Uterus (tissue), 4 donors: ENCODE measurements at places on chromosomes 12 and 14. TPM values are rescaled to one million over a fixed set of nuclear protein-coding genes. Genes with fewer than 3 reads are reported as not detected.

The KRT78 gene
- not detected for total RNA-seq

The TEX52 gene
- total RNA-seq = not detected

The PLCZ1 gene
- total RNA-seq = not detected

The CBLN3 gene
- total RNA-seq = 3.3 TPM

The CCDC77 gene
- 17.5 TPM for total RNA-seq

The PLD4 gene
- total RNA-seq = 10.9 TPM

DNA sequence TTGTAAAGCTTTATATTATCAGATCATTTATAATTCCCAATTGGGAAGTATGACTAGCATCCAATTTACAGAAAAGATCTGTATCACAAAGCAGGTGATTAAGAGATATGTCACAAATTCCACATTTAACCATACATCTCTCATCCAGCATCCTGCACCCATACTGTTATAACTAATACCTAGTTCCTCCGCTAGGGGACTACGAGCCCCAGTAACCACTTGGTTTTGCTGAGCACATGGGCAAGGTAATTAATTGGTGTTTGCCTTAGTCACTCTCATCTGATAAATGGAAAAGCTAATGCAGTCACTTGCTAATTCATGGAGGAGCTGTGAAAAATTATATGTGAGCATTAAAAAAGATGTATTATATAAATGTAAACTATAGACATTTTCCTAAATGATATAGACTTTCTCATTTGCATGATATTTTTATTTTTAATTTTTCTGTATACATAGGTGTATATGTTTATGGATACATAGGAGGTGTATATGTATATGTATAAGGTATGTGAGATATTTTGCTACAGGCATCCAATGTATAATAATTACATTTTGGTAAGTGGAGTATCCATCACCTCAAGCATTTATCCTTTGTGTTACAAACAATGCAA lies 1031.8 kb downstream of the GALC start:
- H3K27ac ChIP-seq = no peak overlapping the region
- H3K36me3 ChIP-seq = no peaks in the 10 kb centered on the region
- H3K4me3 ChIP-seq = no peak overlapping the region
- no peaks in the 10 kb centered on the region for H3K4me1 ChIP-seq
- H3K27me3 ChIP-seq = no peaks in the 10 kb centered on the region

DNA sequence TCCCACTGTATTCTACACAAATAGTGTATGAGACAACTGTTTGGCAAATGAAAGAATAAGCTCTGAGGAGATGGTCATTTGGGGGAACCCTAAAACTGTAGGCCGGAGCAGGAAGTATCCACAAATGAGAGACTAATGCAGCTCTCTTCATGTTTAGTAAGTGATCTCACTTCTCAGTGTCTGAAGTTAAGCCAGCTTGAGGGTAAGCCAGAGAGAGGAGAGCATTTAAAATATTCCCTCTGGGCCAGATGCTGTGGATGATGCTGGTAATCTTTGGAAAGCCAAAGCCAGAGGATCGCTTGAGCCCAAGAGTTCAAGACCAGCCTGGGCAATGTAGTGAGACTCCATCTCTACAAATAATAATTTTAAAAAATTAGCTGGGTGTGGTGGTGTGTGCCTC lies 130.6 kb upstream of the SINHCAF start:
- no peaks in the 10 kb centered on the region for H3K4me1 ChIP-seq
- H3K4me3 ChIP-seq = no peak overlapping the region
- H3K27me3 ChIP-seq = no peaks in the 10 kb centered on the region
- H3K27ac ChIP-seq = no peak overlapping the region
- no peaks in the 10 kb centered on the region for H3K36me3 ChIP-seq
- no peak for DNase-seq

DNA sequence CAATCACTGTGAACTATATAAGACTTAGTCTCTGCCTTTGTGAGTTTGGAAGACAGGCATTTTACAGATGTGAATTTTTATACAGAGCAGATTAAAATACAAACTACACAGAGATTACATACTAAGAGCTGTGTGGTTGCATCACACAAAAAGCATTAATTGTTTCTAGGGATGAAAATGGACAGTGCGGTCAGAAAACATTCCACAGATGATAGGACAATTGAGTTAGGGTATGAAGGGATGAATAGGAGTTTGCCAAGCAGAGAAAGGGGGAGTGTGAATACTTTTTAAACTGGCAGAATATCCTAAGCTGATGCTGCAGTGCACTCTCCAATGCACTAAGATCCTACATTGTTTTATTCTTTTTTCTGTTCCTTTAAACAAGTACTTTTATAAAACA lies 345.8 kb downstream of the VRK1 start:
- no peak overlapping the region for H3K27ac ChIP-seq
- H3K4me1 ChIP-seq = no peaks in the 10 kb centered on the region
- H3K36me3 ChIP-seq = no peaks in the 10 kb centered on the region

DNA sequence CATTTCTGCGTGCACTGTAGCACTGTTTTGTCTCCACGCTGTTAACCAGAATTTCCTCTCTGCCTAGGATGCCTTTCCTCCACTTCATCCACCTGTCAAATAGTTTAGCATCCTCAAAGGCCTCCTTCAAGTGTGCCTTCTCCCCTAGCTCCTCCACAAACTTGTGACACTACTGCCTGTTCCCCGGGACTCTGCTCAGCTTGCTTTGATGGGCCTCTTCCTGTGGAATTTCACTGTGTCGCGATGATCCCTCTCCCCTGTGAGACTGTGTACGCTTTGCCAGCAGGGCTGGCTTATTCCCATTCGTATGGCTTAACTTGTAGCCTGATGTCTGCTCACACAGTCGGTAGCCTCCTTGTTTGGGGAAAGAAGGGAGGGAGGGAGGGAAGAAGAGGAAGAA lies 426.8 kb downstream of the VRK1 start:
- no peak overlapping the region for H3K4me3 ChIP-seq
- no peak for DNase-seq
- H3K27ac ChIP-seq = no peak overlapping the region
- no peaks in the 10 kb centered on the region for H3K4me1 ChIP-seq

- no peak for DNase-seq
- no peaks in the 10 kb centered on the region for H3K27me3 ChIP-seq
- H3K36me3 ChIP-seq = no peaks in the 10 kb centered on the region
- H3K4me1 ChIP-seq = no peaks in the 10 kb centered on the region
Measured at GRCh38 chr14:83172363-83172762, 1638.7 kb upstream of the SEL1L start.

DNA sequence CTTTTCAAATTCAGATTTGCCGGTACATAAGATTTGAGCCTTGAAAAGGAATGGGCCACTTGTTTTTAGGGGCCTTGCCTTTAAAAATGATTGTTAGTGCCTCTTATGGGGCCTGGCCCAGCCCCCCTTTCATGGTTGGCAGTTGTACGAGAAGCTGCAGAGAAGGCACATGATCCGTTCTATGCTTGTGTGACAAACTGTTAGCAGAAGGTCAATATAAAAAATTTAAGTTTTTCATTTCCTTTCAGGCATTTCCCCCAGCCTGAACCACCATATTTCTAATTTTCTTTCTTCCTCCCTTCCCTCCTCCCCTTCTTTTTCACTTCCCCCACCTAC lies 119.1 kb downstream of the PLXNC1 start:
- H3K27ac ChIP-seq = peak overlapping the region; percentile 83
- no peak overlapping the region for H3K4me3 ChIP-seq
- DNase-seq = peak; percentile 41
- H3K4me1 ChIP-seq = peaks cover 8% of the 10 kb centered on the region
- no peaks in the 10 kb centered on the region for H3K36me3 ChIP-seq

DNA sequence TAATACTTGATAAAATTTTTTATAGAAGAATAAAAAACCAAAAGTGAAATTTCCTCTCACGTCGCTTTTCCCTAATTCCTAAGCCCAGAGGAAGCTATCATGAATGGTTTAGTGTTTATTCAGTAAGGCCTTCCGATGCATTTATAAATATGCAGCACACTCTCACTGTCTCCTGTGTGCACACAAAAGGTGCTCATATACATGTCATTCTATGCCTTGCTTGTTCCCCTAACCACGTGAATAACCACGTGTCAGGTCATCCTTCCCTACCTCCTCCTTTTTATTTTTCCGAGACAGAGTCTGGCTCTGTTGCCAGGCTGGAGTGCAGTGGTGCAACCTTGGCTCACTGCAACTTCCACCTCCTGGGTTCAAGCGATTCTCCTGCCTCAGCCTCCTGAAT lies 29.6 kb downstream of the PIGH start:
- no peak for DNase-seq
- no peaks in the 10 kb centered on the region for H3K36me3 ChIP-seq
- no peaks in the 10 kb centered on the region for H3K4me1 ChIP-seq
- H3K27me3 ChIP-seq = no peaks in the 10 kb centered on the region
- no peak overlapping the region for H3K27ac ChIP-seq

- no peak for DNase-seq
- H3K4me3 ChIP-seq = no peak overlapping the region
- no peaks in the 10 kb centered on the region for H3K27me3 ChIP-seq
Measured at GRCh38 chr12:3277306-3277943, 200.2 kb downstream of the TSPAN9 start.

DNA sequence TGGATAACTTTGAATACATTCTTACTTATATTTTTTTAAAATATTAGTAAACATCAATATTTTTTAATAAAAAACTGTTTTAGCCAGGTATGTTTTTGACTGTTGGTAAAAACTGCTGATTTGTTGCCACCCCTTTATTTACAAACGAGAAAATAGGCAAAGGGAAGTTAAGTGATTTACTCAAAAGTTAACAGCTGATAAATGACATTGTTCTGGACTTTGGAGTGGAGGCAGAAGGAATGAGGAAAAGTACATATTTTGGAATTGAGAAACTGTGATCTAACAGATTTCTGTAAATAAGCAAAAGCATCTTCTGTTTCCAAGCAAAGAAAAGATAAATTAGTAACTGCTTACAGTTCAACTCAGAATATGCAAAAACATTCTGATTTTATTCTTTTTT lies 4.5 kb downstream of the AP5M1 start:
- H3K27ac ChIP-seq = no peak overlapping the region
- H3K36me3 ChIP-seq = no peaks in the 10 kb centered on the region
- peaks cover 6% of the 10 kb centered on the region for H3K4me1 ChIP-seq
- H3K4me3 ChIP-seq = no peak overlapping the region
- no peaks in the 10 kb centered on the region for H3K27me3 ChIP-seq

GRCh38 chr12:53752621-53753020 lies 842 bp upstream of the CISTR start:
- H3K4me1 ChIP-seq = no peaks in the 10 kb centered on the region
- no peaks in the 10 kb centered on the region for H3K36me3 ChIP-seq
- H3K27me3 ChIP-seq = no peaks in the 10 kb centered on the region
- no peak overlapping the region for H3K27ac ChIP-seq

DNA sequence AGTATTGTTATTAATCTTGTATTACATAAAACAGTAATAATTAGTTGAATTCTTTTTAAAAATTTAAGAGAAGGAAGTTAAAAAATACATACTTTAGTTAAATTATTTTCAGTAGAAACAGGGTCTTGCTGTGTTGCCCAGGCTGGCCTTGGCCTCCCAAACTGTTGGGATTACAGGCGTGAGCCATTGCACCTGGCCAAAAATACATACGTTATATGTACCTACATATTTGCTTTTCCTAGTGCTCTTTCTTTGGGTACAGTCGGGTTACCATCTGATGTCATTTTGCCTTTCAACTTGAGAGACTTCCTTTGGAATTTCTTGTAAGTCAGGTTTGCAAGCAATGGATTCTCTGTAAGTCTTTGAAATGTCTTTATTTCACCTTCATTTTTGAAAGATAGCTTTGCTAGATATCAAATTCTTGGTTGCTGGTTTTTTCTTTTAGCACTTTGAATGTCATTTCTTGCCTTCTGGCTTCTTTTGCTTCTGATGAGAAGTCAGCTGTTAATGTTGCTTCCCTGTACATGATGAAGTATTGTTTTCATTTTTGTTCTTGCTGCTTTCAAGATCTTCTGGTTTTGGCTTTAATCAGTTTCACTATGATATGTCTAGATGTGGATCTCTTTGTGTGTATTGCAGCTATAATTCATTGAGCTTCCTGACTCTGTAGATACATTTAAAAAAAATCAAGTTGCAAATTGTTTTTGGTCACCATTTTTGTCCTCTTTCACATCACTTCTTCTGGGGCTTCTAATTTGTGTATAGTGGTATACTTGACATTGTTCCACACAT lies 84.4 kb downstream of the SPATS2 start:
- no peak for DNase-seq
- no peak overlapping the region for H3K4me3 ChIP-seq
- no peaks in the 10 kb centered on the region for H3K27me3 ChIP-seq
- H3K4me1 ChIP-seq = no peaks in the 10 kb centered on the region
- H3K27ac ChIP-seq = no peak overlapping the region

DNA sequence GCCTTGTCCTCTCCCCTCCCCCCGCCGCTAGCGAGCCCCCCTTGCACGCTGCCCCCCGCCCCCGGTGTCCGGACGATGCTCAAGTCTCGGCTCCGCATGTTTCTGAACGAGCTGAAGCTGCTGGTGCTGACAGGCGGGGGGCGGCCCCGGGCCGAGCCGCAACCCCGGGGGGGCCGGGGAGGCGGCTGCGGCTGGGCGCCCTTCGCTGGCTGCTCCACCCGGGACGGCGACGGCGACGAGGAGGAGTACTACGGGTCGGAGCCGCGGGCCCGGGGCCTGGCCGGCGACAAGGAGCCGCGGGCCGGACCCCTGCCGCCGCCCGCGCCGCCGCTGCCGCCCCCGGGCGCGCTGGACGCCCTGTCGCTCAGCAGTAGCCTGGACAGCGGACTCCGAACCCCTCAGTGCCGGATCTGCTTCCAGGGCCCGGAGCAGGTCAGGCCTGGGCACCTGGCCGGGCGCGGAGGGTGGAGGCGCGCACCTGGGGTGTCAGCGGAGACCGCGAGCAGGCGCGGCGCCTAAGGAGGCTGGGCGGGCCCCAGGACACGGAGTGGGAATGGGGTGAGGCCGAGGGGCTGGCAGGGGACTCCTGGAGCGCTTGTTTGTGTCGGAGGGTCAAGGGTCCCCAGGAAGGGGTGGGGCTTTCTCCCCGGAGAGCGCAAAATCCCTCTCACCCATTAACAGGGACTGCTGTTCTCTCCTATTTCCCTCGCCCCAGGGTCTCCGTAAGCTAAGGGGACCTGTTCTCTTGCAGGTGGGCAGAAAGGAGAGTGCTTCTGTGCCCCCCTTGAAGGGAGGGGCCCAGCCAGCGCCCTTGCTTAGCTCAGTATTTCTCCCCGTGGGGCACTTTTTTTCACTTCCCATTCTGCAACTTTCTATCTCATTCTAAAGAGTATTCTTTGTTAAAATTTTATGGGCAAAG lies 810 bp downstream of the MARCHF9 start:
- no peaks in the 10 kb centered on the region for H3K36me3 ChIP-seq
- no peak for DNase-seq
- peaks cover 19% of the 10 kb centered on the region for H3K4me1 ChIP-seq
- H3K27me3 ChIP-seq = no peaks in the 10 kb centered on the region
- H3K4me3 ChIP-seq = peak overlapping the region; percentile 80

DNA sequence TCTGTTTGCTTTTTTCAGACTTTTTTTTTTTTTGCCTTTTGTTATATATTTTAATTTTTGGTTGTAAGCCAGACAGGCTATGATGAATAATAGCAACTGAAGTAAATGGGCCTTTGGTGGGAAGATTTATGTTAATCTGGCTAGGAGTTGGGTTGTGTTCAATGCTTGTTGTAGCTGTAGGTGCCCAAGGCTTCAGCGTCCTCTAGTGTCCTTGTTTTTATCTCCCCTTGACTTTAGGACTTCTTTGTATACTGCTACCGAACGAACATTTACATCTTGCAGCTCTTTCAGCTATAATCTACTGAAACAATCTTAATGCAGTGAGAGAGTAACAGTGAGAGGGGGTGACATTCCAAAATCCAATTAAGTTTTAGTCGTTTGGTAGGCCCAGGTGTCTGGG lies 848.4 kb upstream of the FBXO33 start:
- DNase-seq = no peak
- no peaks in the 10 kb centered on the region for H3K27me3 ChIP-seq
- H3K27ac ChIP-seq = no peak overlapping the region
- no peaks in the 10 kb centered on the region for H3K36me3 ChIP-seq
